Bronchial epithelial cell (primary cell): ENCODE measurements at places on chromosomes 7 and 10. TPM values are rescaled to one million over a fixed set of nuclear protein-coding genes. Genes with fewer than 3 reads are reported as not detected.
A peak's percentile ranks its signal among the peaks of the same experiment; 100 is the strongest.

SPDYE8 gene
- total RNA-seq = not detected in 2 replicates

WIPF3 gene
- total RNA-seq = under 0.01 TPM in 2 replicates

SEM1 gene
- 21.3 and 182 TPM in 2 replicates for total RNA-seq

PRLHR gene
- not detected in 2 replicates for total RNA-seq

AMPH gene
- total RNA-seq = not detected in 2 replicates

CALCR gene
- not detected in 2 replicates for total RNA-seq

CLRN3 gene
- total RNA-seq = not detected in 2 replicates

GRCh38 chr7:30330134-30331111, 46.0 kb downstream of the ZNRF2 start:
- DNase-seq = peak; percentile 45

DNA sequence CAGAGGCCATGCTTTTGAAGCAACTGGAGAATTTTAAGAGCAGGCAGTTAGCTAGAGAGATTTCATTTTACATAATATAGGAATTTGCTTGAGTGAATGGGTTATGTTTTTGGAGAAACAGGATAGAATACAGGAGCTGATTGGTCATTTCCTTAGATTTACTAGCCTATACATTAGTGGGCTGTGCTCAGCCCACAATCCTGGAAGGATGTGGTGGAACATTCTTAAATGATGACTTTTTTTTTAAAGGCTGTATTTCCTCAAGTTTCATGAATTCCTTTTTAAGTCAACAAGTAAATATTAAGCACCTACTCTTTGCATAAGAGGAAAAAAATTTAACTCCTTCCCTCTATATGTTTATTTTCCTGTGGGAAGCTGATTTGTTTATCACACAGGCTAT, 314.4 kb upstream of the BMPER start:
- DNase-seq = peak; percentile 89

- no peak for DNase-seq
These were observed 275.8 kb downstream of the POM121L12 start for GRCh38 chr7:53311205-53311604.

- DNase-seq = no peak
These were observed 363.3 kb downstream of the SEMA3D start for GRCh38 chr7:84823530-84823929.

- peak; percentile 32 for DNase-seq
These were observed 106.2 kb upstream of the DLX6 start for GRCh38 chr7:96899108-96899507.

- DNase-seq = no peak
These were observed 63.5 kb downstream of the PRKAG2 start for GRCh38 chr7:151813445-151813844.

GRCh38 chr7:55476852-55477780, 95.2 kb downstream of the VOPP1 start:
- DNase-seq = no peak

GRCh38 chr10:129755158-129755591, 208.9 kb downstream of the EBF3 start:
- no peak for DNase-seq

GRCh38 chr7:143422033-143422432, 13.4 kb upstream of the EPHA1 start:
- no peak for DNase-seq

DNA sequence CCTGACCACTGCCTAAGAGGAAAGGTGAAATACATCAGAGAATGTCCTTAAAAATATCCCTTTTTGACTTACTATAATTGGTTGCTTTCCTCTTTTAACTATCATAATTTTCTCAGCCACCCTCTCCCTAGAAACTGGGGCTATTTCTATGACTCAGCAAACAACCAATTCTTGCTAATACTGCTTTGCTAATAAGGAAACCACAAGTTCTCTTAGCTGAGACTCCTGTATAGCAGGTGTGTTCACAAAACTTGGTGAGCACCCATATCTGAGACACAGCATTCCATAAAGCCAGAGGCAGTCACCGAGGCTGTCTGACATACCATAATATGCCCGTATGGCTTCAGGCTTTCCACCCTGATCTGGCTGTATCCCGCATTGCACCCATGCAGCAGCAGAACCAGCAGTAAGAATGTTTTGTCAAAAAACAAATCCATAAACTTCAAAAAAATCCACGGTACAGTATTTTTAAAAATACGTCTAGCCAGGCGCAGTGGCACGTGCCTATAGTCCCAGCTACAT, 191.7 kb upstream of the C7orf33 start:
- peak; percentile 58 for DNase-seq

DNA sequence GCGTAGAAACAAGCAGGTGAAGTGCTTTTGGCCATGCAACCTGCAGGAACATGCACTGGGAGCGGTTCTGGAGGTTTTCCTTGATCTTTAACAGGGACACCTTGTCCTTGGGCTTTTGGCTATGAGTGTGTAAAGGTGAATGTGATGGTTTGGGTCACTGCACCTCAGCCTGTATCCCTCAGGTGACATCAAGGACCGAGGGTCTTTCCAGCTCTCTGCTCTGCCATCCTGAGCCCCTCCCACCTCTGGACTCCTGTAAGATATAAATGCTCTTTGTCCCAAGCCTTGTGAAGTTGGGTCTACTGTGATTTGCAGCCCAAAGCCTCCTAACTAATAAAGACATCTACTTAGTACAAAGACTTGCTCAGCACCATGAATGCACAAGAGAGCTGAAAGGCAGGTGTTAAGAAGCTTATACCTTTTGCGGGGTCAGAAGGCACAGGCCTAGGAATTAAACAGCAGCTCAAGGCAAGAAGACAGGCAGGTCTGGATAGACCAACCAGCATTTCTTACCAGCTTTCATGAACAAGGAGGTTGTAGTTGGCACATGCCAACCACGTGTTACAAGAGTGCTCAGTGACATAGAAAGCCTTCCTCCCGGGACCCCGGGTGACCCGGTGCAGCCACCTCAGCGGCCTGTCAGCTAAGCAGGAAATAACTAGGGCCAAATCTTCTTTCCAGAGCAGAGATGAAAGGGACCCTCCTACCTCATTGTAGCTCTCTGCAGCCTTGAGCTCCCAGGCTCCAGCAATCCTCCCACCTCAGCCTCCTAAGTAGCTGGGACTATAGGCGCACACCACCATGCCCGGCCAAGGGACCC, 89.9 kb downstream of the CARD11 start:
- peak; percentile 29 for DNase-seq

DNA sequence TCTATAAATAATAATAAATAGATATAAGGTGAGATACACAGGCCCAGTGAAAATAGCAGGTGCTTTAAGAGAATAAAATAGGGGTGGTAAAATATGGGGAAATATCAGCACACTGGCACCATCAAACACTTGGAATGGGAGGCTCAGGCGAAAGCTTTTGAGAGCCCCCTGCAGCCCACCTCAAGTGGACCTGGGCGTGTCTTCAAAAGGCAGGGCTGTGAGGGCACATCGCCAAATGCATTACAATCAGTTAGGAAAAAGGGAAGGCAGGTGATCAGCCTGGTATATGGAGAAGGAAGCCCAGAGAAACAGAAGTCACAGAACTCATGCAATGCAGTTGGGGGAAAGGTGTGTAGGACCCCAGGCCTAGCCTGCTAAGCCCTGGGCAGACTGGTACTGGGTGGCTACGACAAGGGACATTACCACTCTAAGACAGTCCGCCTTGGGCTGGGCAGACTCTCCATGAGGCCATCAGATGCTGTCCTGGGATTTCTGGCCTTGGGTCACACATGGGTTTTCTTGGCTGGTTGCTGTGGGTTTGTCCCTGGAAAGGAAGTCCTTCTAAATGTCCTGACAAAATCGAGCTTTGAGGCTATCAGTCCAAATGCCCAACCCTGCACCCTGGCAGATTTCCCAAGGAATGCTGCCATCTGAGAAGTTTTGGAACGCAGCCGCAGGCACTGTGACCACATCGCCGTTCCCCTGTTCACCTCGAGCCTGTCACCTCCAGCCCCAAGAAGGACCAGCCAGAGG, 330.6 kb downstream of the GRID1 start:
- DNase-seq = no peak
